ENCODE measurements at places on chromosomes 12 and 14.

- no peak for DNase-seq
Observed at GRCh38 chr12:2689393-2689792, 105.4 kb upstream of the FKBP4 start.

DNA sequence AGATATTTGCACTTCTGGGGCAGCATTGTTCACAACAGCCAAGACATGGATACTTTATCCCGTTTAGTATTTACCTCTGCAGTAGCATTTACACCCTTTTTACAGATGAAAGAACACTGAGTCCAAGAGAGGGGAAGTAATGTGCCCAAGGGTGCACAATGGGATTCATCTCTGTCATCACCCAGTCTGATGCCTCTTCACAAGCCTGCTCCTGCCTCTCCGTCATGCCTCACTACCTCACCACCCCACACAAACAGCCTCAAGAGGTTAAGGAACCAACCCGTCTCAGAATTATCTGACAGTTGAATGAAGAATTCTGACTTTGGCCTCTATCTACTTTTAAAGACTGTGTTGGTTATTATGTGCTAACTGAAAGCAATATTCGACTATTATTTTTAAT is 368.4 kb downstream of the ATP23 start:
- DNase-seq: no peak

GRCh38 chr12:47742253-47742825 is 16.3 kb downstream of the RAPGEF3 start:
- peak; percentile 49 for DNase-seq

- DNase-seq: no peak
Observed at GRCh38 chr12:131860472-131861260, 32.5 kb downstream of the MMP17 start.

GRCh38 chr12:30794020-30794419 is 39.3 kb upstream of the CAPRIN2 start:
- DNase-seq: no peak

- no peak for DNase-seq
Observed at GRCh38 chr14:62670526-62670925, 374.7 kb downstream of the KCNH5 start.

DNA sequence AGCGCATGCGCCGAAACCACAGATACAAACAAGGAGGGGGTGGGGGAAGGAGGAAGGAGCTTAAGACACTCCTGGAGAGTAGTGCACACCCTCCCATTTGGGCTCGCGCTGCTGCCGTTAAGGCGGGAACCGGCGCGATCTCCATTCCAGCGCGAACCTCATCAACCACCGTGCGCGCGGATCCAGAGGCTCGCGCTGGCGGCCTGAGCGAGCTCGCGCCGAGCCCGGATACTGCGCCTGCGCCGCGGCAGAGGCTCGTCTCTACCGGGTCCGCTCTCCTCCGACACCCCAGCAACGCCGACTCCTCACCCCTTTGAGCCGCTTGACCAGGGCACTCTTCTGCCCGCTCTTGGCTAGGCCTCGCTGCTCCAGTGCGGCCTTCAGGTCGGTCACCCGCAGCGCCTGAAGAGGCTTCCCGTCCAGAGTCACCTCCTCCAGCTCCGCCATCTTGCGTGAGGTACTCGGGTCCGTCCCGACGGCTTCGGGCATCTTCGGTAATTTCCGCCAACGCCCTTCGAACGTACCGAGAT is at the start of gene ACIN1:
TSS of gene ACIN1 (minus strand) at position 471 of the 530 bp plus-strand sequence. CDS start at position 447, 24 bp downstream.
- no peak for DNase-seq

DNA sequence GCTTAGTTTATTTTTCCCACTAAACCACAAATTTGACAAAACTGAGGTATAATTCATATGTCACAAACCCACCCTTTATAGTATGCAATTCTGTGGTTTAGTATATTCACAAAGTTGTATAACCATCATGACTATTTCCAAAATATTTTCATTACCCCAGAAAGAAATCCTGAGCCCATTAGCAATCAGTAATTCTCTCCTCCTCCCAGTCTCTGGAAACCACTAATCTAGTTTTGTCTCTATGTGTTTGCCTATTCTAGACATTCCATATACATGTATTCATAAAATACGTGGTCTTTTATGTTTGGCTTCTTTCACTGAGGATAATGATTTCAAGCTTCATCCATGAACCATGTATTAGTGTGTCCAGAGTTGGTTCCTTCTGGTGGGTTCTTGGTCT is 267.6 kb downstream of the AEBP2 start:
- no peak for DNase-seq

- DNase-seq: no peak
Observed at GRCh38 chr14:23409966-23410635, 2.0 kb upstream of the MYH6 start.

DNA sequence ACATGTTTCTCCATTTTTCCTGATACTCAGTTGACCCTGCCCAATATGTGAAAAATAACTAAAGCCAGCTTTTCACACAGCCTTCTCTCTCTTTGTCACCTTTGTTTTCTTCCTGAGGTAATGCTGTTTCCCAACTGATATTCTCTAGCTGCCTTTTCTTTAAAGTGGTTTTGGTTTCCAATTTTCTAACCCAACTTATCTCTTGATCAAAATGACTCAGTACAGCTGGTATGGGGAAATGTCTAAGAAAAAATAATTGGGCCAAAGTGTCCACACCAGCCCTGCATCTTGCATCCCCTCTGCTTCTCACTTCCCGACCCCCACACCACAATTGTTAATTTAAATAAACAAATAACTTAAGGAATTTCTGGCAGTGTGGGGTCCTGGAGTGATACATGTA is 193.8 kb downstream of the SYT1 start:
- DNase-seq: peak; percentile 9

GRCh38 chr12:116577154-116577561 is 18.0 kb downstream of the MAP1LC3B2 start:
- no peak for DNase-seq

GRCh38 chr12:104182144-104182543 is 33.4 kb upstream of the TXNRD1 start:
- DNase-seq: no peak

GRCh38 chr12:128761379-128761790 is 62.4 kb downstream of the SLC15A4 start:
- no peak for DNase-seq

- no peak for DNase-seq
Observed at GRCh38 chr12:123896767-123897166, 75.9 kb downstream of the CCDC92 start.

- no peak for DNase-seq
Observed at GRCh38 chr12:57000393-57000792, 6.0 kb downstream of the ZBTB39 start.

DNA sequence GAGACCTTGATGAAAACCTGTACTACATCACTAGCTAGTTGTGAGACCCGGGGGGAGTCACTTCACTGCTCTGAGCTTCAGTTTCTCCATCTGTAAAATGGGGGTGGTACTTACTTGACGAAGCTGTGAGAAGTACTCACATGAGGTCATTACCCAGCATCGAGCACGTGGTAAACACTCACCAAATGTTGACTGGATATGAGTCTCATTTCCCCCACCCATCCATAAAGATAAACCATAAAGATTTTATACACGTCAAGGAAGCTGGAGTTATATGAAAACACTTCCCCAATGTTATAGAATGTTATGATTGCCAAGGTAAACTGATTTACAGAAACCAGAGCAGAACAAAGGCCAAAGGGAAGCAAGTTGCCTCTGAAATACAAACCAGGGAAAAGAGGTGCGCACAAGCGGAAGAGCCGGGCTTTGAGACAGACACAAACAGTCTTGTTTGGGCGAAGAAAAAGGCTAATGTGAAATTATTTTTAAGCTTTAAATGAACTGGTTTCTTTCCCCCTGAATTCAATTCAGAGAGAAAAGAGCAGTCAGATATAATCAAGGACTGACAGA is 536.8 kb downstream of the MED13L start:
- DNase-seq: no peak

- DNase-seq: peak; percentile 35
Observed at GRCh38 chr12:51970904-51971646, 19.6 kb downstream of the ACVR1B start.

GRCh38 chr14:71355324-71356201 is 448.3 kb downstream of the PCNX1 start:
- no peak for DNase-seq

- DNase-seq: no peak
Observed at GRCh38 chr12:125873016-125873415, 807.8 kb downstream of the AACS start.

GRCh38 chr12:62164036-62164435 is 96.2 kb upstream of the USP15 start:
- no peak for DNase-seq

DNA sequence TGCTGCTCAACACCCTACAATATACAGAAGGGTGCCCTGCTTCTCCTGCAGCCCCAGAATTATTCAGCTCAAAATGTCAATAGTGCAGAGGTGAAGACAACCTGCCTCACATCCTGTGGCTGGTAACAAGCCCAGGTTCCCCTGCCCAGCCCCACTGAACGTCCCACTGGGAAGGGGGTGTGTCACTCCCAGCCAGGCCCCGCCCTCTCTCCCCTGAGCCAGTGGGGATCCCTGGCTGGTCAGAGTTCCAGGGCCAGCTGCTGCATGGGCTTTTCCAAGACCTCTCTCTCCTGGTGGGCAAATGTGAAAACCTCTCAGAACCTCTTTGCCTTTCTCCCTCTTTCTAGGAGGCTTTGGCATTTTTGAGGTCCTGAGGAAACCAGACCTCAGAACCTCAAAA is 13.7 kb upstream of the LHX5 start:
- DNase-seq: no peak

- DNase-seq: no peak
Observed at GRCh38 chr14:71726580-71727021, 205.6 kb upstream of the RGS6 start.

GRCh38 chr12:107335802-107336570 is 242.6 kb upstream of the CRY1 start:
- DNase-seq: no peak

DNA sequence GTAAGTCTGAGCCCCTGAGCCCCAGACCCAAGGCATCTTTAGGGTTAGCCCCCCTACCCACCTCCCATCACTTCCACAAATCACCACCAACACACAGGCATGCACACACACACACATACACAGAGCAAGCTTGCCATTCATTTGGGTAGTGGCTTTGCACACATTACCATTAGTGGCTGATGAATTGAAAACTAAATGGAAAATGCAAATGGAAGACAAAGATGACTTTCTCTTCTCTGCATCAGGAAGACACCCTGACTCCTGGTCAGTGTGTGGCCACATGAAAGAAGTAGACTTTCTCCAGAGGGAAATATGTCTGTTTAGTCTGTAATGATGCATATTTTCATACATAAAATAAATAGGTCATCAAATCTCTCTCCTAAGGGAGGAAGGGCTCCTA is 55.2 kb downstream of the CCDC60 start:
- no peak for DNase-seq

GRCh38 chr12:53975064-53975471 is 314 bp upstream of the HOTAIR start:
- DNase-seq: no peak

Measured in NK-92 treated with Interleukin-12 subunit alpha and Interleukin-12 subunit beta, amount 100 ng/mL, for 24 hours (cell line).